NCI-H2107 (cell line): ENCODE measurements at places on chromosomes 6 and 20.

GRCh38 chr20:32987044-32987825 lies 17.0 kb downstream of the SUN5 start:
- no peak for DNase-seq

DNA sequence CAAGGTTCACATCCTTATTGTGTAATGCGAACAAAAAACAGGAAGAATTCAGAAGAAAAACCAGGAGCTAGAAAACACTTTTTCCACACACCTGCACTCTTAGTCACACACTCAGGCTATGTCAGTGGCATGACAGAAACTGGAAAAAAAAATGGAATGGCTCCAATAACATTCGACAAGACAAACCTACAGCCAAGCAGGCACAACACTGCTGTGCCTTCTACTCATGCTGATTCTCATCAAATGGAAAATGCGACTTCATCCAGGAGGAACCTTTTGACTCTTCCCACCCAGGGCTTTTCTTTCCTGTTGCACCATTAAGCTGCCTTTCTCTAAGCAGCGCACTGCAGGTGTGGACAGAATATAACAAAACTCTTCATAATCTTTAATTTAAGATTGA lies 163.2 kb upstream of the BTBD3 start:
- DNase-seq = no peak

- DNase-seq = no peak
Measured at GRCh38 chr6:7148100-7148822, 40.5 kb downstream of the RREB1 start.

DNA sequence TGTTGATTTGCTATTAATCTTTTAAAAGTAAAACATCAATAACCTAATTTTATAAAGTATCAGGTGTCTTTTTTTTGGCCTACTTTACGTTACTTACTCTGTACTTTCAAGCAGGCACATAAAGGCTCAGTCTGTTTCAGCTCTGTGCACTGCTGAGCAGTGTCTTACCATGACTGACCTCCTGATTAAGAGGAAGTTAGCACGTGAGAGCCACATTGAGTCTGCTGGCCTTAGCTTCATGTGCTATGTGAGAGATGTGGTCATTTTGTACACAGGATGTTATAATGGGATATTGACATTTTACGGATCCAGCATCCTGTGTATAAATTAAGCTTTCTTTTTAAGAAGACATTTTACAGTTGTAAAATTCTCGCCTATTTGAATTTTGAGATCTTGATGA lies 31.9 kb downstream of the ARID1B start:
- no peak for DNase-seq

- no peak for DNase-seq
Measured at GRCh38 chr6:158285656-158286021, 26.6 kb upstream of the TULP4 start.

GRCh38 chr6:108559097-108559883 lies 1.4 kb upstream of the FOXO3 start:
- DNase-seq = peak; percentile 63

GRCh38 chr20:58646703-58647102 lies 4.4 kb upstream of the STX16 start:
- DNase-seq = no peak

DNA sequence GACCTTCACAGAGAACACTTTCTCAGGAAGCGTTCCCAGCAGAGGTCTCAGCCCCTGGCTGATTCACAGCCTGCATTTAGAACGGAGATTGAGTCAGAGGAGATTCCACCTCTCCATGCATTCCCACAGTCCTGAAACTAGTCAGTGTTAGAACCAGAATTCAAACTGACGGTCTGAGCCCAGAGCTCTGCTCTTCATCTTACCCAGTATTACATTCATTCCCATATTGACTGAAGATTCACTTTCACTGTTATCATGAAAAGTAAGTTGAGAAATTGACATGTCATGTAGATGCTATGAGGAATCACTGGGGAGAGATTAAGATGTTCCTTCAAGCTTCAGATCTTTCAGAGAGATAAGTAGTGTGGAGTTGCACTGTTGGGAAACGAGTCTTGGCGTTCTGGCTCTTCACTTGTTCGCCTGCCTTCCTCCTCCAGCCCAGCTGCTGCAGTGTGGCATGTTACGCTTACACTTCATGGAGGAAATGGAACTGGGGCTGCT lies 28.3 kb downstream of the MAS1 start:
- DNase-seq = no peak

DNA sequence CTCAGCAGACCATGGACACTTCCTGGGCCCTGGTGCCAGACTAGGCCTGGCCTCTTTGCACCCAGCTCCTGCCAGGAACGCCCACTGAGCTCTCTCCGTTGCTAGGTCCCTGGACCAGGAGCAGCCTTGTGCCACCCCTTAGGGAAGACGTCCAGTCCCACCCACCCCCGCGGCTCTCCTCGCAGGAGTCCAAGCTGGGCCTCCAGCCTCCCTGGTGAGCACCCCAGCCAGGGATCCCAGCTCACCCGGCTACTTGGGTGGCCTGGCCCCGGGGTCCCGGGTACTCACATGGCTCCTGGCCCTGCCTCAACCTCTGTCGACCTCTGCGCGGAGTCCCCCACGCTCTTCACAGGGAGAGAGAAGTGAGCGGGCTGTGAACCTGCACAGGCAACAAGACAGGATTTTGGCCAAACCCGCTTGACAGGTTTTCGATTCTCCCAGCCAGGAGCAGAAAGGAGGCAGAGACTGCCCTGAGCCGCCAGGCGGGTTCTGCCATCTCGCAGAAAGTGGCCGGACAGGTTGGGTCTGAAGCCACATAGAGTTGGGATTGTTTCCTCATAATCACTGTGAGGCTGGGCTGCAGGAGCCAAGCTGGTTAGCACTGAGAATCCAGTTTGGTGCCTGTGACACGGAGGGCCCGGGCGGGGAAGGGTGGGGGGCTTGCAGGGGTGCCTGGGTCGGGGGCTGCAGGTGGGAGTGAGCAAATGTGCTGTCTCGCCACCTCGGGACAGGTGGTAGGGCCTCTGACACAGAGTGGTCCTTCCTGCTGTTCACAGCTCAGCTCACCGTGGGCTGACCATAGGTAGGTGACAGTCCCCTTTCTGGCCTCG lies at the start of gene RBBP8NL:
Gene RBBP8NL (minus strand): TSS at position 368 of the 830 bp plus-strand sequence. CDS start 7,892 bp downstream, outside the sequence.
- DNase-seq = no peak

DNA sequence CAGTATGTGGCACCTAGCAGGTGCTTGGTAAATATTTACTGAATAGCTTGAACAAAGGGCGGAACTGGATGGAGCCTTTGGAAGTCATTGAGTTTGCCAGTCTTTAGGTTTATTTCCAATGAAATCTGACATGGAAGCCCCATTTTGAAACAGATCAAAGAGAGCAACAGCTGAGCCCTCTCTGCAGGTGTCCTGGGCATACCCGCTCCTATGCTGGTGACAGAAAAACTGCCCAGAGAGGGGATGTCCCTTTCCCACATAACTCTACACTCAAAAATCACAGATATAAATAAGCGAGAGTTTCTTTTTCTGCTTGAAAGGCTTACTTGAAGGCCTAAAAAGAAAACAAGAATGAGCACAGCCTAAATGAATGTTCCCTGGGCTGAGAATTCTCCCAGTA lies 53.0 kb upstream of the RALY start:
- DNase-seq = no peak

GRCh38 chr6:95294043-95294442 lies 283.3 kb upstream of the MANEA start:
- DNase-seq = no peak

DNA sequence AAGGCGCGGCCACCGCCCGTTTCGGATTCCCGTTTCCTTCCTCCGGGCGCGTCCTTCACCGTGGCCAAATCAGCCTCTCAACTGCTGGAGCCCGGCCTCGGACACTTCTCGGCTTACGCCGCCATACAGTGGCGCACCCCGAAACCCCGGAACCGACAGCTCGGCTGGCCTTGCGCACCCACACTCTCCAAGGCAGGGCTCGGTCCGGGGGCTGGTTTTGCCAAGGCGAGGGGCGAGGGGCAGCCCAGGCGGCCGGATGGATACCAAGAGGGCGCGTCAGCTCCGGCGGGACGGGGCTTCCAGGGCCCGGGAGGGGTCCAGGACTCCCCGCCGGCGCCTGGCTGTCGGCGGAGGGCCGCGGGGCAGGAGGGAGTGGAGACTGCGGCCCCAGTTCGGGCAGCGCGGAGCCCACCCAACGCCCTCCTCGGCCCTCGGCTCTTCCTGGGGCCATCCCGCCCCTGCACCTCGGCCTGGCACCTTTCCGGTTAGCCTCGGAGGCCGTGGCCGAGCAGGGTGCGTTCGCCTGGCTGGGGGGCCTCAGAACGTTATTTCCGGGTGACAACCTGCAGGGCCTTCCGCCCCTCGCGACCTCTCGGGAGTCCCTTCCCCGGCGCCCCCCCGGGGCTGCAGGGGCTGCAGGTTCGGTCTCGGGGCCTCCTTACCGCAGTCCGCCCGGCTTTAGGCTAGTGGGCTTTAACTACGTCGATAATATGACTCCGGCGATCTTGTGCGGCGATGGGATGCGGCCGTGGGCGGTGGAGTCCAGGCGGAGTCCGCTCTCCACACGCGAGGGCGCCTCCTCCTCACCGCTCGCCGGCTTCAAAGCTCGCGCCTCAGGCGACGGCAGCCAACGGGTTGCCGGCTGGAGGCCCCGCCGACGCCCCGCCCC lies 697 bp upstream of the CEP43 start:
- no peak for DNase-seq

DNA sequence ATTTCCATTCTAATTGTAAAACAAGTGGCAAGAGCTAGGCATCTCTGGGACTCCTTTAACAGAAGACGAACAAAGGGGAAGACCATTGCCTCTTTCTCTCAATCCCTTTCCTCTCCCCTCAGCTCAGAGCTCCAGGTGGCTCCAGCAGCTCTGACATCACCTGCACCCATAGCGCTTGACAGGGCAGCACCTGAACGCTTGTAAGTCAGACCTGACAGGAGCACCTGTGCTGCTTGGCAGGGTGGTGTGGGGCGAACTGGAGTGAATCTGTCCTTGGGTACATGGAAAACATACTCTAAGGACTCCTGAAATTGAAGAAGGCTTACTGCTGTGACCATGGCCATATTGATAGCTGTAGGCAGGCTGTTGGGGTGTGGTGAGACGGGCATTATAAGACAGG lies 409.5 kb upstream of the AGPAT4 start:
- DNase-seq = no peak

GRCh38 chr6:90885611-90886056 lies 298.8 kb upstream of the MAP3K7 start:
- DNase-seq = no peak

- no peak for DNase-seq
Measured at GRCh38 chr6:107633680-107634323, 143.9 kb downstream of the SOBP start.

DNA sequence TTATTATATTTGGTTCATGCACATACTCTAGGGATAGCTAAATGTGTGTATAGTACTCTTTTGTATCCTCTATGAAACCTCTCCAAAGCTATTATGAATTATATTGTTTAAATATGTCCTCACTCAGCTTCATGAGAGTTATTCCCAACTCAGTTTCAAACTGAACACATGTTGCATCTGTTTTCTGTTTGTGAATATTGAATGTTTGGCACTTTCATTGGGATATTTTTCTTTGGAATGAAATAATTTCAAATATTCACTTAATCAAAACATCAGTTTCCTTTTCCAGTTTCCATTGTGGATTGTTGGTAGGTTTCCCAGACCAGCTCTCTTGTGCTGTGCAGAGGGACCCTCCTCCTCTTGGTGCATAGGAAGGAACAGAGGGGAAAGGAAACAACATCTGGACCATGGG lies 46.6 kb downstream of the HDAC2 start:
- no peak for DNase-seq

DNA sequence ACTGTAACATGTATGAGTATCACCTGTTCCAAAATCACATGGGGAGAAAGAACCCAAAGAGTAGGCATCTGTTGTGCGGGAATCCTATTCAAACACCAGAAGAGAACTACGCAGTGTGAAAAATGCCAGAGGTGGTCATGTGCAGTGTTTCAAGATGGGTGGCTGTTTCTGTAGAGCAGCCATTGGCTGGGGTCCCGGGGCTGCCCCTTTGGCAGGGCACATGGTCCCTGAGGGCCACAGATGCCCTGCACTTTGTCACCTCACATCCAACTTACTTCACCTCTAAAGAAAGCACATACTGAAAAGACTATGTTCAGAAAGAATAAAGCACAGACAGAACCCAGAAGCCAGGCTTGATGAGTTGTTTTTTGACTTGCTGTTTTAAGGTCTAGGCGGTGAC lies 12.3 kb downstream of the MTCH1 start:
- DNase-seq = no peak

DNA sequence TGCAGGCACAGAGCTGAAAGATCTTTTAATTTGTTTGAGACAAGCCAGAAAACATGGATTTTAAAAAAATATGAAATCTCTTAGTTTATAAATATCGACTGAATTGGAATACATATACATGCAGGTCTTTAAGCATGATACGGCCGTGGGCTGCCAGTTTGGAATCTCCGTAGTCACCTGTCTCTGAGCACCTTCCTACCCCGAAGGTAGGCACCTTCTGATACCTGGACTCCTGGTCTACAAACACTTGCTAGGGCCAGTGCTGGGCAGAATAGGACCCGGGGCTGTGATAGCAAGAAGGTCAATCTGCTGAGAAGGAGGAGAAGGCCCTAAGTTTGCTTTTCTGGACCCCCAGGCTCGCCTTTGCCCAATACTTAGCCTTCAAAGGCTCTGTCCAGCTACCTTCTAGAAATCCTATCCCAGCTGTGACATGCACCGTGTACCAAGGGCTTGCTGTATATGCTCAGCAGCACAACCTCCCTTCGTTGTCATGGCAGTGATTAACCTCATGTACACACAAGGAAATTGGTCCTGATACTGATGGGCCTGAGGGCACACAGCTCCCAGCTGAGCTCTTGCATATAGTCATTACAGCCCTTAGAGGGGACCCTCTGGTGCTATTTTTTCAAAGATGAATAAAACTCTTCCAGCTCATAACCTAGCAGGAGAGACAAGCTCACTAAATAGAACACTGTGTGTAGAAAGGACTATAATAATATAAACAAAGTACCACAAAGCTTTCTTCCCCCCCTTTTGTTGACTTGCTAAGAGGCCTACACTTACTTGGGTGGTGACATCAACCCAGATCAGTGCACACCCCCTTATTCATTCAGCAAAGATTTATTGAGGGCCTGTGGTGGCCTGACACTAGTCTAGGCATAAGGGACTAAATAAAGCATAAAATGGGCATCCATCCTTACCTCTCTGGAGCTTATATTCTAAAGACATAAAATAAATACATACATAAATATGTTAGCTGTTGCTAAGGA lies 17.7 kb downstream of the SNPH start:
- no peak for DNase-seq

DNA sequence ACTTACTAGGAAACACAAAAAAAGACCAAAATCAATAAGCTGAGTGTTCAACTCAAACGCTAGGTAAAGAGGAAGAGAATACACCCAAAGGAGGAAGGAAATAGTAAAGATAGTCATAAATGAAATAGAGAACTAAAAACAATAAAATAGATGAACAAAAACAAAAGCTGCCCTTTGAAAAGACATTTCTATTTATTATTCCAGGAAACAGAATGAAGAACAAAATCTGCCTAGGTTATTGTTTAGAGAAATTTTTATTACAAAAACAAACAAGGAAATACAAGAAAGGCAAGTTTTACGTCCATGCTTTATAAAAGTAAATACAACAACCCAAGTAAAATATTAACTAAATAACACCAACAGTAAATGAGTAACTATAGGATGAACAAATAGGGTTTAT lies 20.1 kb downstream of the HLA-DMB start:
- DNase-seq = no peak
